ENCODE measurements at places on chromosomes 3 and 15. TPM values are rescaled to one million over a fixed set of nuclear protein-coding genes. Genes with fewer than 3 reads are reported as not detected.

GRCh38 chr3:126015075-126015474 lies 46.1 kb downstream of the ROPN1B start:
- no peak for DNase-seq

The TLR9 gene
- not detected for total RNA-seq

The ZNF620 gene
- total RNA-seq, result 0.86 TPM

- no peak for DNase-seq
Observed at GRCh38 chr3:188869628-188870027, 302.1 kb upstream of the TPRG1 start.

DNA sequence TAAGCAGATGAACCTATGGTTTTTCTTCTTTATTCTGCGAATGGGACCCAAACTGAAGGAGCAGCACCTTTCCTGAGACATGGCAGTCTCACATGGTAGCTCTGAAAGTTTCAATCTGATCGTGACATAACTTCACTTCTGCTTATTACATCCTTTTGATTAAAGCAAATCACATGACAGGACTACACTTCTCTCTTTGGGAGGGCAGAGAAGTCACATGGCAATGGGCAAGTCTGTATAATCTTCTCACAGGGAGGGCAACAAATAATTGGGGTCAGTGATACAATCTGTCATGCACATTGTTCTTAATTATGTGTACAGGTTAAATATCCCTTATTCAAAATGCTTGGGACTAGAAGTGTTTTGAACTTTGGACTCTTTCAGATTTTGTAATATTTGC lies 21.6 kb downstream of the NCBP2 start:
- DNase-seq, result no peak

DNA sequence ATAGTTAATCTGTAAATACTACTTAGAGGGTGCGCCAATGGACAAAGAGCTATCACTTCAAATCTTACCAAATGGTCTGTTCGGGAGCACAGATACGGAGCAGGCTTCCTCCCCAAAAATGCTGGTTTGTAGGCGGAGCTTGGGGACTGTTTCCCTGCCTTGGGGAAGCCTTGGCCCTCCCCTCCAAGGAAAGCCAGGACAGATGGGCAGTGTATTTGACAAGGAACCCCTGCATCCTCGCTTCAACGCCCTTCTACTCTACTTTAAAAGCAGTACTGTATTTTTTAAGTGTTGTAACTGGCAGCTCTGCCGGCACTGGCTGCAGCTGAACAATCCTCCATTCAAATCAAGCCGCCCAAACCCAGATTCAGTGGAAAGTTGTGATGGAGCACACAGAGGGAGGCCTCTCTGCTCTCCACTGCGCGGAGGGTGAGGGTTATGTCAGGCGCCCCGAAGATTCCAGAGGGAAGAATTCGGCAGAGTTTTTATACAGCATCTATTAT lies 83.1 kb upstream of the FNDC3B start:
- peak; percentile 37 for DNase-seq

GRCh38 chr3:124780761-124781475 lies 50.7 kb downstream of the UMPS start:
- DNase-seq, result peak; percentile 77

- DNase-seq, result no peak
Observed at GRCh38 chr3:122636697-122637096, 43.9 kb upstream of the PARP14 start.

GRCh38 chr15:79919749-79920511 lies 23.1 kb upstream of the MTHFS start:
- DNase-seq, result no peak

DNA sequence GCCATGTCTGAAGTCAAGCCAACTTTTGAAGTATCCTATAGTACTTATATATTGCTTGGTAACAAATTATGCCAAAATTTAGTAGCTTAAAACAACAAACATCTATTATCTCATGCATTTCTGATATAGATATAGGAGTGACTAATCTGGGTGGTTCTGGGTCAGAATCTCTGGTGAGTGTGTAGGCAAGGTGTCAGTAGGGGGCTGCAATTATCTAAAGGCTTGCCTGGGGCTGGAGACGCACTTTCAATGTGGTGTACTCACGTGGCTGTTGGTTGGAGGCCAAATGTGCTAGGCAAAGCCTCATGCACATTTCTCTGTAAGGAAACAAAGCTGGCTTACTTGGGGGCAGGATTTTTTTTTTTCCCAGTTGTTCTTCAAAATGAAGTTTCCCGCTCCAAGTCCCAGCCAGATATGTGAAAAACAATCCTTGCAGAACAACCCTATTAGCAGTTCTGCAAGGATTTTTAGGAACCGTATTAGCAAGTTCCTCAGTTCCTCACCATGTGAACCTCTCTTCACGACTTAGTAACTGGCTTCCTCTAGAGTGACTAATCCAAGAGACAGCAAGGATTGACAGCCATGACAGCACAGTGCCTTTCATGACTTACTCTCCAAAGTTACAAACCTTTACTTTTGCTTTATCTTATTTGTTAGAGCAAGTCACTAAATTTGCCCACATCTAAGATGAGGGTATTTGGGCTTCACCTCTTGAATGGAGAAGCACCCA lies 25.8 kb downstream of the GREM1 start:
- no peak for DNase-seq

DNA sequence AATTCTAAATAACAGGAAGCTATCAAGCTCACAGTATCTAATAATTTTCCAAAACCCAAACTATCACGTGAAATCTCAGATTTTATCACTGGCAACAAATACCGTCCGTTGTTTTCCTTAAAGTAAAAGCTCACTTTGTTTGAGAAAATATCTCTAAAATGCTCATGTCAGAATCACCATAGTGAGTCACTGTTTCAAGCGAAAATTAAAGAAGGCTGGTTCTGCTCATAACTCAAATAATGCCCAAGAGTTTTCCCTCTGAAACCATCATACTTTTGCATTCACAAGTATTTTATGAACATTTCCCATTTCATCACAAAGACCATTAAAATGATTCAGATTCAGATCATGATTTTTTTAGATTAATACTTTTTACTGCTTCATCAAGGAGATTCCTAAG lies 50.6 kb downstream of the TBL1XR1 start:
- DNase-seq, result peak; percentile 38

The DNAJA4 gene
- total RNA-seq, result 4.3 TPM

DNA sequence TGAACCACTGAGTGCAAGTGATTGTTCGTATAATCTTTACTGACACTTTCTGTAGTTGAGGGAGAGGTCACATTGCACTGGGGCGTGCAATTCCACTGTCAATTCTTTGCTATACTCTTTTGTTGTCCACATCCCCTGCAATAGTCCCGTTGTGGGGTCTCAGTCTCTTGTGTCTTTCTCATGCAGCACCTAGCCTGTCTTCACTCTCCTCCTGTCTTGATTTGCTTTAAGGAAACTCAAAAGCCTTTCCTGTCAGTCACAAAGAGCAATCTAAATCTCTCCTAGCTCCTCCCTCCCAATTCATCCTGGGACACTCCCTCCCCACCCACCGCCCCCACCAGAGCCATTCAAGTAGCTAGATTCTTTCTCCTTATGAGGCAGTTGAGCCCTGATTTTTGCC lies 13.2 kb upstream of the TMEM158 start:
- no peak for DNase-seq

GRCh38 chr3:129838086-129838485 lies 55.4 kb downstream of the TMCC1 start:
- DNase-seq, result no peak

DNA sequence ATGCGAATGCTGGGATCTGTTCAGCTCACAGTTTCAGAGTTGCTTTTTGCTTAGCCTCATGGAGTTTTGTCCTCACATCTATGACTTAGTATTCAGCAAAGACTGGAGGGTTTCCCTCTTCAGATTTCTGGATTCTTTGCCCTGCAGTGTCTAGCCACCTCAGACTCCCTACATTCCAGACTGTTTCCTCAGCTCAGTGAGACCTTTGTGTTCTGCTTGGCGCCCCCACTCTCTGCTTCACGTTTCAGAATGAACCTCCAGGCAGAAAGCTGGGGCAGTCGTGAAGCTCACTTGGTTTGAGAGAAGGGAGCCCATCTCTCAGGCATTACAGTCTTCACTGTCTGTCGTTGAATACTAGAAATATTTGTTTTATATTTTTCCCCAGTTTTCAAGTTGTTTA lies 118.1 kb downstream of the CACNA1D start:
- DNase-seq, result no peak

The GORASP1 gene
- 44.9 TPM for total RNA-seq

GRCh38 chr3:59189526-59189925 lies 139.7 kb upstream of the CFAP20DC start:
- no peak for DNase-seq

DNA sequence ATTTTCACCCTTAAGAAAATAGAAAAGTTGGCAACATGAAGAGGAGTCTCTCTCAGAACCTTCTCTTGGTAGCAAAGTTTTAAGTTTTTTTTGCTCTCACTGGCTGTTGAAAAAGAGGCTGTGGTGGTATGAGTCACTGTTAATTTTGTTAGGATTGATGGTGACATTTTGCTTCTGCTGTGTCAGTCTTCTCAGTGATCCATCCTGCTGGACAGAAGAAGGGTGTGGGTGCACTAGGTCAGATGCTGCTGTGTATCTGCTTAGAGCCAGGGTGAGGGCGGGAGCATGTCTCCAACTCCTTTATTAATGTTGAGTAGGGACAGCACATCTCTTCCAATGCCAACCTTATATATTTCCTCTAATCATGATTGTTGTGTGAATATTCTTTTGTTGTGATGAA lies 369.5 kb downstream of the FEZF2 start:
- DNase-seq, result no peak

The ATP13A5 gene
- total RNA-seq, result not detected

DNA sequence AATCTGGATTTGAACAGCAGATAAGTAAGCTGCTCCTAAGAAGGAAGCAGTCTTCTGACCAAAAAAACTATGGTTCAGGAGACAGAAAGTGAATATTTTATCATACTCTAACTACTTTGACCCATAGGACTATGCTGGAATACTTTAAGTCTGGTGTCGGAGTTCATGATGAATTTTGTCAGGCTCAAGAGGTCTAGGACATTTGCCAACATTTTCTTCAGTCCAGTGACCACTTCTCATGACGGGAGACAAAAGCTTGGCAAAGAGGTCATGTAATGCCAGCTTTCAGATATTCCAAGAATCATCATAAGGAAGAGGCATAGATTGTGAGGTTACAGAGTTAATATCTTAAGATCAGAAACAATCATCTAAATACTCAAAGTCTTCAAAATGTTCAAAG lies 20.5 kb upstream of the DCBLD2 start:
- DNase-seq, result no peak

DNA sequence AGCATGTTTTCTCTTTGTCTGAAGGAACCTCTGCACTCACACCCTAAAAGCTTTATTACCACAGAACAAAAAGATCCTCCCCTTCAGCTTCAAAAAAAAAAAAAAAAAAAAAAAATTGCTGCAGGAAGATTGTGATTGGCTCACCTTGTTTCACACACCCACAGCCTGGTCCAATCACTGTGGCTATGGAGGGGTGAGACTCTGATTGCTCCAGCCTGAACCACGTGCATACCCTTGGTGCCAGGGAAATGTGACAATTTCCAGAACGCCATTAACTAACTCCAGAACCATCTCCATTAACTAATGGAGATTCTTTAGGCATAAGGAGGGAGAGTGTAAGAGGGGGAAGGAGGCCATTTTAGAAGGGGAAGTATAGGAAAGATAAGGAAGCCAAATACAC lies 106.5 kb upstream of the CRBN start:
- no peak for DNase-seq

- peak; percentile 94 for DNase-seq
Observed at GRCh38 chr3:39383881-39384664, 903 bp downstream of the SLC25A38 start.

The LINS1 gene
- 14.7 TPM for total RNA-seq

The WHAMM gene
- 7.8 TPM for total RNA-seq

The TUSC7 gene
- total RNA-seq, result not detected

- peak; percentile 70 for DNase-seq
Observed at GRCh38 chr15:98888820-98889479, 118.6 kb downstream of the PGPEP1L start.

The FMN1 gene
- 8.6 TPM for total RNA-seq
